ENCODE measurements at places on chromosomes 16 and 17. TPM values are rescaled to one million over a fixed set of nuclear protein-coding genes. Genes with fewer than 3 reads are reported as not detected.
A peak's percentile ranks its signal among the peaks of the same experiment; 100 is the strongest.

The KRT33B gene
- total RNA-seq, result not detected

The ATP2C2 gene
- not detected for total RNA-seq

The KCNG4 gene
- not detected for total RNA-seq

The EPOP gene
- 0.66 TPM for total RNA-seq

The PRSS53 gene
- total RNA-seq, result 7.4 TPM

The C16orf54 gene
- total RNA-seq, result 146 TPM

The TSNAXIP1 gene
- not detected for total RNA-seq

The KRT40 gene
- not detected for total RNA-seq

DNA sequence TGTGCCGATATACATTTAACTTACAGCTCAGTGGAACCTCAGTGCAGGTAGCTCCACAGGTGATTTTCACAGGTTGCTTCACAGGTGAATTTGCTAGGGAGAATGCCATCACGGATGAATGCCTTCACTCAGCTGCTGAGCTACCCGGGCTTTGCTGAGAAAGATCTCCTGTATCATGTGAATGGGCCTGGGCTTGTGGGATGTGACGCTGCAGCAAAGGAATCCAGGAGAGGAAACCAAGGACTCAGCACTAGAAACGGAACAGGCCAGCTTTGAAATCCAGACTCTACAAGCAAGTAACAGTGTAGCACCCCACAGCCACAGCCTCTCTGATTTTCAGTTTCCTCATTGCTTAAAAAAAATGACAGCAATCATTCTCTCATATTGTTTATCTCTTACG lies 271.4 kb upstream of the MAF start:
- H3K4me1 ChIP-seq, result no peaks in the 10 kb centered on the region
- no peaks in the 10 kb centered on the region for H3K27me3 ChIP-seq
- no peak for DNase-seq
- no peak overlapping the region for H3K27ac ChIP-seq
- no peaks in the 10 kb centered on the region for H3K36me3 ChIP-seq

DNA sequence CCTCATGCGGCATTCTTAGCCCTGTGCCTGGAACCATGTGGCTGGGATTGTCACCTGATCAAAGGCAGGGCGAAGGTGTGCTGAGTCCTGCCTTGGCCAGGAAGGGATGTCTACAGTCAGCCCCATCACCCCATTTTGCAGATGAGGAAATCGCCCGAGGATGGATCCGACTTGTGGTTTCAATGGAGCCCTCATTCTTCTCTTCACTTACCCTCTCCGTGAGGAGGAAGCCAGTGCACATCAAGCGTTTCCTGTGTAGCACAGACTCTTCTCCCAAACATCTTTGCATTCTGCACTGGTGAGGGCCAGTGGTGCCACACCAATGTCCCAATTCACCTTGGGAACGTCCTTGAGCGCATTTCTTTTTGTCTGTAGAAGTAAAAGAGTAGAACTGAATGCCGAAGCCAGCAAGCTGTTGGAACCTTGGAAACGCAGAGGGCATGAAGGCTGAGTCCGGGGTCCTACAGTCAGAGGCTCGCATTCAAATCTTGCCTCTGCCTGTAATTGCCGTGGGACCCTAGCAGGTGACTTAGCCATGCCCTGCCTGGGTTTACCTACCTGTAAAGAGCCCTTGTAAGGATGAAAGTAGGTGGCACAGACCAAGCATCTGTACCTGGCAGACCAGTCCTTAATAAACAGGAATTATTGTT lies 85.4 kb downstream of the IRF8 start:
- DNase-seq, result no peak
- H3K4me1 ChIP-seq, result peaks cover 79% of the 10 kb centered on the region
- H3K27ac ChIP-seq, result peak overlapping the region; percentile 73
- H3K36me3 ChIP-seq, result no peaks in the 10 kb centered on the region
- no peaks in the 10 kb centered on the region for H3K27me3 ChIP-seq
- H3K4me3 ChIP-seq, result no peak overlapping the region

DNA sequence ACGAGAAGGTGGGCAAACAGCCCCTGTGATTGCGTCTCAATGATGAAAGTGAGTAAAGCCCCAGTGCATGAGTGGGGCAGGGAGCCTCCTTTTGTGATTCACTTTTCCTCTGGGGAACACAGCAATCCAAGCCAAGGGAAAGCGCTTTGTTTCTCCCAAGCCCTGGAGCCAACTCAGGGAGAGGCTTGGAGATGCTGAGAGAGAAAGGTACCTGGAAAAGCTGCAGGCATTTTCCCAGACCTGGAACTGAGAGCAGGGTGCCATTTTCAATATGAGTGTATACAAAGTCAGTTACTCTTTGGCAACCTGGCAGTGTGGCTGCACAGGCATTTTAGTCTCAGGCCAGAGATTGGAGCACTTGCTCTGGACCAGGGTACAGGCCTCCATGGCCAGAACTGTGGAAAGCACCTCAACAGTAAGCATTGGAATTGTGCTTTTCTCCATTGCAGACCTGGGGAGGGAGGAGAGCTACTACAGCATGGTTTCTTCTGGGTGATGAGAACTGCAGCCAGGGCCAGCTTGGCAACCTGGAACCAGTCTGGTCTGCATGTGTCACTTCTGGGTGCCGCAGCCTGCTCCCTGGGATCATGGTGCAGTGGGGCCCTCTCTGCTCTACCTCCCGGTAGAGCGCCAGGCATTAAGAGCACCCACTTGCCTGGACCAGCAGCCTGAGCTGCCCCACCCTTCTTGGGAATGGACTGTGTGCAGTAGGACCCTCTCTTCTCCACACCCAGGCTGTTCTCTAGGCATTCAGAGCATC lies 89.0 kb upstream of the CDH5 start:
- no peaks in the 10 kb centered on the region for H3K4me1 ChIP-seq
- no peaks in the 10 kb centered on the region for H3K36me3 ChIP-seq
- no peak for DNase-seq
- peaks cover 5% of the 10 kb centered on the region for H3K27me3 ChIP-seq
- H3K4me3 ChIP-seq, result no peak overlapping the region
- no peak overlapping the region for H3K27ac ChIP-seq

DNA sequence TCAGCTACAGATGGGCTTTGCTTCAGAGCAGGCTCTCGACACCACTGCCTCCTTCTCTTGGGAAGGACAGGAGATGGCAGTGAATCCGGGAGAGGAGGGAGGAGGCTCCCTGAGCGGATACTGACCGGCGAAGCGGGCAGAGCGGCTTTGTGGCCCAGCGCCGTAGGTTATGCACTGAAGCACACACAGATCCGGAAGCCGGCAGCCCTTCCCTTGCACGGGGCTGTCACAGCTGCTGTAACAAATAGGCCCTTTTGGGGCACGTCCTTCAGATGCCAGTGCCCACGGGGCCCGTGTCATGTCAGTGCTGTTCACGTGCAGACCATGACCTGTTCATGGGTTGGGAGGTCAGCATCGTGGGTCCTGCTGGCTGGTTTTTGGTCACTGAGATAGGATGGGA lies 144.7 kb upstream of the CHMP6 start:
- H3K27me3 ChIP-seq, result no peaks in the 10 kb centered on the region
- no peaks in the 10 kb centered on the region for H3K36me3 ChIP-seq
- peaks cover 36% of the 10 kb centered on the region for H3K4me1 ChIP-seq
- no peak overlapping the region for H3K27ac ChIP-seq
- H3K4me3 ChIP-seq, result no peak overlapping the region

- no peak overlapping the region for H3K4me3 ChIP-seq
- H3K4me1 ChIP-seq, result peaks cover 55% of the 10 kb centered on the region
- no peaks in the 10 kb centered on the region for H3K36me3 ChIP-seq
- no peak for DNase-seq
Observed at GRCh38 chr17:21282231-21282630, 2.3 kb upstream of the MAP2K3 start.

GRCh38 chr16:76276745-76277438 lies at the start of gene CNTNAP4:
Gene CNTNAP4, plus strand, starts transcription at chr16:76277401. Its CDS starts 262 bp downstream, at chr16:76277663.
- no peak for DNase-seq
- no peak within 1 kb of the TSS for H3K4me3 ChIP-seq
- no peaks in the 10 kb centered on the region for H3K36me3 ChIP-seq
- no peak within 1 kb of the TSS for H3K27ac ChIP-seq
